ENCODE measurements at places on chromosomes 4 and X.

DNA sequence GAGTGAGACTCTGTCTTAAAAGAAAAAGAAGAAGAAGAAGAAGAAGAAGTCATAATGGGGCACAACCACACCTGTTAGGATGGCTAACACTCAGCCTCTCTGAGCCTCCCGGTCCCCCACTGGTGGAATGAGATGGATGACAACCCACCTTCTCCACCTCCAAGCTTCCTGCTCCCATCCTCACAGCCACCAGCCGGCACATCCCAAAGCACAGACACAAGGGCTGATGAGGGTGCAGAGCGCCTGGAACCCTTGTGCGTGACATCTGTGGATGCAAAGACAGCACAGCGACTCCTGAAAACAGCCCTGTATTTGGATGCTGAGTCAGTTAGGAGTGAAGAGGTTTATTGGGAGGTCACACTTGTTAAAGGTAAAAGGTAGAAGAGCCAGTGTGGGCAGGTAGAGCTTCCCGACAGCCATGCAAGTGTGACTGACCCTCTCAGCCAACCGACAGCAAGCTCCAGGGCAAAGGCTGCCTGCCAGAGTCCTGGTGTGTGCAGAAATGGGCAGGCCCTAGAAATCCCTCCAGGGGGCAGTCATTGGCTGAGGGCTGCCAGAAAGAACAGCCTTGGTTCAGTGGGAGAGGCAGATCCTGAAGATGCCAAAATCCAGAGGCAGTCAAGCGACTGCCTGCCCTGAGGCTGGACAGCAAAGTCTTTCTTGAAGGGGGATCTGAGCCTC is 26.6 kb upstream of the MAN2B2 start:
- no peak for DNase-seq

DNA sequence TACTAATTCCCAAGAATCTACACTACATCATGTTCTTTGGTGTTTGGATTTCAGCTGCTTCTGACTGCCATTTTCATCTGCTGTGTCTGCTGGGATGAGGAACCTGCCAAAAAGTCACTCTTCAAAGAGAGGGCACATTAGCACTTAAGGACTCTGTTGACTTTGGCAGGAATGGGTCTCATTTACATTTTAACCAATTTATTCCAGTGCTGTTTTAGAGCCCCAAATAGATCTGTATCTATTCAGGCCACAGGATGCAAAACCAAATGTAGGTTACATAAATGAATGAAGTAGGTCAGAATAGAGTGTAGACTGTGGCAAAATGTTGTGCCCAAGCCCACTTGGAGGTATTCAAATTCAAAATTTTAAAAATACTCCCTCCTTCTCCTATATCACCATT is 14.4 kb downstream of the TXK start:
- no peak for DNase-seq

DNA sequence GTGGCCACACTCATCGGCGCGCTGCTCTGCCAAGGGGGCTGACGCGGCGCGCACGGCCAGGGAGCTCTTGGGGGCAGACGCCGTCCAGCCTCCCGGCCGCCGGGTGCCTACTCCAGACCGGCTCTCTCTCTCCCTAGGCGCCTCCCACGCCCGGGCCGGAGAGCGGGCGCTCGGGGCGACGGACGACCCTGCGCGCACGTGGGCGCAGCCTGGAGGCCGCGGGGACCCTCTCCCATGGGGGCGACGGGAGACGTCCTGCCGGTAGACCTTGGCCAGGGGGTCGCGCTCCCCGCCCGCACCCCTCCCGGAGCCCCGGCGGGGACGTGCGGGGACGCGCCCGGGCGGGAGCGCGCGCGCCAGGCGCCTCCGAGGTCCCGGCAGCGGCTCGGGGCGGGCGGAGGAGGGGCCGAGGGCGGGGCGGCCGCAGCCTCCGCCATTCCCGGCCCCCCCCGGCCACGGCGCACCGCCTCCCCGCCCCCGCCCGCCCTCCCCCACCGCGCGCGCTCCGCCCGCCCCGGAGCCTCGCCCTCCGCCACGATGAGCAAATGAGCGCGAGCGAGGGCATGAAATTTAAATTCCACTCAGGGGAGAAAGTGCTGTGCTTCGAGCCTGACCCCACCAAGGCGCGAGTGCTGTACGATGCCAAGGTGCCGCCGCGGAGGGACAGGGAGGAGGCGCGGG is at the start of gene MSL3:
MSL3 (plus strand) TSS at position 519 of the 681 bp plus-strand sequence; CDS start at position 546, 27 bp downstream.
- peak; percentile 43 for DNase-seq

DNA sequence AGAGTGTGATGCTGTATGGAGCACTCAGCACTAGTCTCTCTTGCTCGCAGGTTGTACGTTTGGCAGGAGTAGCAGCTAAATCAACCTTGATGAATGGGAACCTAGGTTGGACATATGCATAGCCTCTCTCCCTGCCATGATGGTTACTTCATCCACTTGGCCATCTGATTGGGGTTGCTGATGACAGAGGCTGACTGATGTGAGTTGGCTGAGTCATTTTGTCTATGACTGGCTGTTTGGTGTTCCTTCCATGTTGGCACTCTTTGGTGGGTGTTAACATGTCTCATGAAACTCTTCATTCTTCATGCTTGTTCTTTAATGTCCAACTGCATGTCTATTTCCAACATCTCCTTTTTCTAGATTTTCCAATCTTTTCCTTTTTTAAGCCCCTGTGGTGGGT is 31.6 kb upstream of the SPARCL1 start:
- no peak for DNase-seq

- no peak for DNase-seq
Measured at GRCh38 chr4:140423106-140423505, 4.3 kb downstream of the CLGN start.

- DNase-seq: peak; percentile 1
Measured at GRCh38 chr4:37245391-37245954, 930 bp downstream of the NWD2 start.

- DNase-seq: no peak
Measured at GRCh38 chrX:44036336-44036735, 63.1 kb upstream of the NDP start.

DNA sequence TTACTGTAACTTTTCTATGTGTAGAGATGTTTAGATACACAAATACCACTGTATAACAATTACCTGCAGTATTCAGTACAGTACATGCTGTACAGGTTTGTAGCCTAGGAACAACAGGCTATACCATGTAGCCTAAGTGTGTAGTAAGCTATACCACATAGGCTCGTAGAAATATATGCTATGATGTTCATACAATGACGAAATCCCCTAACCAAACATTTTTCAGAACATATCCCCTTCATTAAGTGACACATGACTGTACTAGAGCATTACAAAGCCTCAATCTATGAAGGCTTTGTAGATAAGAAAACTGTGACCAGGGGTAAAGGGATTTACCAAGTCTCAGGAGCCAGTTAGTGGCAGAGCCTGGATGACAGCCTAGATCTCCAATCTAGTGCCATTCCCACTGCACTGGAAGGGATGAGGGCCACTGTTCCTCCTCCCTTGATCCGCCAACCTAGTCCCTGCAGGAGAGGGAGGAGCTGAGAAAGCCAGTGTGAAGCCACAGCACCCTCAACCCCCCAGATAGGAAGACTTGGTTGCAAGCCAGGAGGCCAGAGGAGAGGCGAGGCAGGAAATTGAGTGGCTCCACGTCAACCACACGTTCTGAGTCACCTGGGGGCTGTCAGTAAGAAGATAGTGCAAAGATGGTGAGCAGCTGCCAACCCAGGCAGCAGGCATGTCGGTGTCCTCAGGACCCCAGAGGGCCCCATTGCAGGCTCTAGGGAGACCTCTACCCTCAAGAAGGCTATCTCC is 227.7 kb downstream of the BCOR start:
- DNase-seq: no peak

DNA sequence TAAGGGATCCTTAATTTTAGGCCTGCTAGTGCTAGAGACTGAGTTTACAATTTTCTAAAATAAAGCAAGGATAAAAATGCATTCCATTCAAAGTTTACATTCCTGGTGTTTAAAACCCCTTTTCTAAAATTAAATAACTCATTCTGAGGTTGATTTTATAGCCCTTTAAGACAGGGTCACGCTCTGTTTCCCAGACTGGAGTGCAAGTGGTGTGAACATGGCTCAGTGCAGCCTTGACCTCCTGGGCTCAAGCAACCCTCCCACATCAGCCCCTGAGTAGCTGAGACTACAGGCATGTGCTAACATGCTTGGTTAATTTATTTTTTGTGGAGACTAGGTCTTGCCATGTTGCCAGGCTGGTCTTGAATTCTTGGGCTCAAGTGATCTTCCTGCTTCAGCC is 6.8 kb upstream of the CDKL2 start:
- no peak for DNase-seq

DNA sequence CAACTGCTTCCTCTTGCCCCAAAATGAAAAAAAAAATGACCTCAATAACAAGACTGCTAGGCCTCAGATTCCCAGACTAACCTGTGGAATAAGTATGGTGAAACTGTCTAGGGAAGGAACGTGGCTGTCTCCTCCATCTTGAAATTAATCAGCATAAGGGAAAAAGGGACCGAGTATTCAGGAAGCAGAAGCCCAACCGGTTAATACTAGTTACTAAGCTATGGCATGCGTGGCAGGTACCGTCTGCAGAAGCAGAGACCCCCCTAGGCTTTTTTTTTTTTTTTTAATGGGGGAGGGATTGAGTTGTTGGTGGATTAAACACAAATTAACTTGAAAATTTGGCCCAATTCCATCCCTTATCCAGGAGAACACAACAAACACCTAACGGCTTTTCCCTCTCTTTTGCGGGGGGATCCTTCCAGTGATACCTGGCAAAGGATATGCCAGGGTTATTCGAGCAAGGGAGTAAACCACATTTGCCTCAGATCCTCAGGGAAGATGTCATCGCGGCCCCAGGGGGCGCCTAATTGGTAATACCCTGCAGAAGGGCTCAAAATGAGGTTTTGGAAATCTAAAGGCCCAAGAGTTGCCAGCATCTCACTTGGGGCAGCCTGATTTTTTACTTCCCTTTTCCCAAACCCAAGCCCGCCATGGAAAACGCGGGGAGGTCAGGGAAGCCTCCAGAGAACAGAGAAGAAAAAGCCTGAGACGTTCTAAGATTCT is 893 bp downstream of the RLIM start:
- peak; percentile 18 for DNase-seq

DNA sequence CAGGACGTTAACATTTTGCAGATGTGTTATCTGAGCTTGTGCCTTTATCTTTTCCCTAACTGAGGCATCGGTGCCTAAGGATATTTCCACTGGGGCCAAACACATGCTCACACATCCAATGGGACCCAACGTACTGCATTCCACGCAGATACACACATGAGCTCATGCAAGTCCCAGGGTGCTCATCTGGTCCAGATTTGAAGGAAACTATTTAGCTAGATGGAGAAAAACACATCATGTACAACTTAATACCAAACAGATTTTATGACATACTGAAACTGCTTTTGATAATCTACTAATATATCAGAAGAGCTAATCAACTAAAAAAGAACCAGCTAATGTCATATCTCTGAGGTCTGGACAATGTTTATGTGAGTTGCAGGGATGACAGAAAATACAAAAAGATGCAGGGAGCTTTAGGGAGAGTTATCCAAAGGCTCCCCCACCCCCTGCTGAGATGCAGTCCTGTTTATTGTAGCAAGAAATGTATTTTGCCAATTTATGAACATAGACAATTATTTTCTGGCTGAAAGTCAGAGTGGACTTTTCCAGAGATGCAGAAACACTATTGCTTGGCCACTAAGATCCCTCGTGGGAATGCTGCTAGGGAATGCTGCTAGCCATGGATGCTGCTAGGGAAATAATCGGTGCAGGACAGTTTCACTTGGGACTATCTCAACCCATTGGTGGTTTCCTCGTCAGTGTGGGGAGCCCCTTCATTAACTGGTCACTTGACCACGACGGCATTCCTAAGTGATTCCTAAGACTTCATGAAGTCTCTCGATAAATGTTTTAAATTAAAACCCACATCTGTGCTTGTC is 172.8 kb downstream of the SMIM20 start:
- DNase-seq: no peak

DNA sequence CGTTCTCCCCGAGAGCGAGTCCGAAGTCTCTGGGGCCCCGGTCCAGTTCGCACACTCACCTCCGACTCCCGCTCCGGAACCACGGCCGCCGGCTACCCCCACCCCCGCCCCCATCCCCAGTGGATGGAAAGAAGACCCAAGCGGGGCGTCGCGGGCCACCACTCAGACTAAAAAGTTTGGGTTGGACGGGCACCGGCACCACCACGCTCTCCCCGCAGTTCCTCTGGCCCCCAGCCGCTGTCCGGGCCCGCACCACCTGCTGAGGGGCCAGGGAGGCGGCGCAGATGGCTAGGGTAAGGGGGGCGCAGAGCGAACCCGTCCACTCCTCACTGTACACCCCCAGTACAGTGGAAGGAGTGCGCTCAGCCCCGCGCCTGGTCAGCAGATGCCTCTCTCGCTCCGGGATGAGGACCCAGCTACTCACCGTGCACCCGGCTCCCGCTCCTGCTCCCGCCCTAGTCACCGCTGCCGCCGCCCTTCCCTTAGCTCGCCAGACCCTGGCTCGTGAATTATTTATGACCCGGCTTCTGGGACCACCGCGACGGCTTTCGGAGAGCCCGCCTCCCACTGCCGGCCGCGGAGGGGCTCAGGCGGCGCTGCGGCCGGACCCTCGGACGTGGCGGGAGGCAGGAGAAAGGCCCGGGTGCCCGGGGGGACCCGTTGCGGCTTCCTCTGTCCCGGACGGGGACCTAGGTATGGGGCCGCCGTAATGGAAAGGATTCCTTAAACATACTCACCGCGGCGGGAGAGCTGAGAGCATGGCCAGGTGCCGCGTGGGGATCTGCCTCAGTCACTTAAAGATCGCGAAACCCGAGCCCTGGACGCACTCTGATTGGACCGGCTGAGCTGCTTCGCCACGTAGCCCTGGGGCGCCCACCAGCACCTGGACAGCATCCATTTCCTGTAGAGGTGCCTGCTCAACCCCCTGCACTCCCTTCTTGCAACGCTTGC is at the start of gene PROM1:
PROM1 (minus strand) TSS at position 783 of the 951 bp plus-strand sequence. CDS start 8,117 bp downstream, outside the sequence.
- no peak for DNase-seq

DNA sequence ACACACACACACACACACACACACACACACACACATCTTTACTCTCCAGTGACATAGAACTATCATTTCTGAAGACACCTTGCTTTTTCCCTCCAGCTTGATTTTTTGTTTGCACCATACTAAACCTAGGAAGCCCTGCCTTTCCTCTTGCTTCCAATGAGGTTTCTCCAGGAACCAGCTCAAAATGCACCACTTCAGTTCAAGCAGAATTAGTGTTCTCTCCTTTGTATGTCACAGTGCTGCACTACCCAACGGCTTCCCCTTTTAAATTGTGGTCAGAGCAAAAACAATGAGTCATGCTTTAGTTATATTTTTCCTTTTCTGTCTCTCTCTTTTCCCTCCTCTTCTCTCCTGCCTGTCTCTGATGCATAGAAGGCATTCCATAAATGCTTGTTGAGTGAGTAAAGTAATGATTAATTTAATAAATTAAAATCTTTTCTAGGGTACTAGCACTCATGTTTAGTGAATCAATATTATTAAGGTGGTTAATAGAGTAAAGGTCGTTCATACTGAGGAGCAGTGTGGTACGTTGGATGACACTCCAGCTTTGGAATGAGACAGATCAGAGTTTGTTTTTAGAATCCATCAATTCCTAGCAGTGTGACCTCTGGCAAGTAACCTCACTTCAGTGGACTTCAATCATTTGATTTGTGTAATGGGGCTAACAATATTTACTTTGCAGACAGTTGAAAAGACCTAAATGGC is 5.9 kb downstream of the RTL3 start:
- DNase-seq: peak; percentile 59

DNA sequence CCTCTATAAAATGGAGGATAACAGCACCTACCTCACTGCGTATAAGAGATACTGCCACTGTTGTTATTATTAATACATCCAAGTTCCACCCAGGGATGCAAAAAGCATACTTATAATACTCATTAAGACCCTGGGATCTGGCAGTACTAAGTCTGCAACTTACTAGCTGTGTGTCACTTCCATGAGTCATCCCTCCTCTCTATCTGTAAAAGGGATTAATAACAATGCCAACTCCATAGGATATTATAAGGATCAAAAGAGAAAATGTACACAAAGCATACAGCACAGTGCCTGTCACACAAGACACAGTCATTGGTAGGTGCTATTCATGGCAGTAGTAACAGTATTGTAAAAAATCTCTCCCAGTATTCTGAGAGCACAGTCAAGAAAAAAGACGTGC is 216.7 kb downstream of the HS6ST2 start:
- DNase-seq: no peak

All from hematopoietic multipotent progenitor cell (in vitro differentiated cells).